ENCODE measurements at places on chromosomes 7 and 10.

DNA sequence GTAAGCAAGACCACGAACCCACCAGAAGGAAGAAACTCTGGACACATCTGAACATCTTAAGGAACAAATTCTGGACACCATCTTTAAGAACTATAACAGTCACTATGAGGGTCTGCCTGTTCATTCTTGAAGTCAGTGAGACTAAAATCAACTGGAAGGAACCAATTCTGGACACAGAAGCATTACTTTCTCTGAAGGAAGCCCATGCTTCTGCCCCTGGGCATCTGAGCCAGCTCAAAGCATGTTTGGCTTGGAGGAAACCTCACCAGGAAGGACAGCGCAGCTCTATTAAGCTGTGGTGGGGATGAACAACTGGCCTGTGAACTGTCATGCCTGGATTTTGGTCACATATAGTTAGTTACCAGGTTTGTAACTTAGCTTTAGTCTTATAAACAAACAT lies 132.4 kb upstream of the GDF10 start:
- DNase-seq, result no peak

GRCh38 chr7:43479042-43479441 lies 103.9 kb upstream of the STK17A start:
- no peak for DNase-seq

- DNase-seq, result peak; percentile 46
Observed at GRCh38 chr10:16777473-16778370, 39.5 kb downstream of the RSU1 start.

- DNase-seq, result no peak
Observed at GRCh38 chr10:113605268-113605978, 52.6 kb downstream of the HABP2 start.

DNA sequence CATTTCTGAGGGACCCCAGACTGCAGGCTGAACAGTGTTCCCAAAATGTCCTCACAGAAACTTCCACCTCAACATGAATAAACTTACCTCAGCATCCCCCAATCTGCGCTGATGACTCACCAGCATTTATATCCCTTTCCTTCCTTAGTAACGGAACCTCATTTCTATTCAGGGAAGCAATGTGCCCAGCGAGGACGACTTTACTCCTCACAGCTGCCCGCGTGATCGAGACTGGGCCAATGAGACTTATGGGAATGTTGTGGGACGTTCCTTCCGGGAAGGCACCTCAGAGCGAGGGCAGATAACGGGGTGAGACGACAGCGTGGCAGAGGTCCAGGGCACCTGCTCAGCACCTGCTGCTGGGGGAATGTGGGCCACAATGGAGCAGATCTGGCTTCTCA lies 73.1 kb upstream of the CAMK2B start:
- DNase-seq, result no peak

Measured in AG10803 (cell line).